ENCODE measurements at places on chromosomes 7 and 10.

DNA sequence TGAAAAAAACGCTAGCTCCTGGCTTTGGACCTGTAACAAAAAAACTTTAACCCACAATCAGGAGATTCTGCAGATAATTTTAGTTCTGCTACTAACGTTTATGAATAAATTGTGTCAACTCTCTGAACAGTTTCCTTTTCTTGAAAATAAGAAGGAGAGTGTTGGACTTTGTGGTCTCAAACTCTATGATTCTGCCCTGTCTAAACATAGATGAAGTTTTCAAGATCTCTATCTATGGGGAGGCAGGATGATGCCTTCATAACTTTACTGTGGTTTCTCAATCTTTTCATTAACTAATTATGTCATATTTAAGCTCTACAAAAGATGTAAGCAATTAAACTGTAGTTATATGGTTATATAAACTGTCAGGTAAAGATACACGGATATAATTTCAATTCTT lies 162.0 kb downstream of the REEP3 start:
- no peak for DNase-seq

DNA sequence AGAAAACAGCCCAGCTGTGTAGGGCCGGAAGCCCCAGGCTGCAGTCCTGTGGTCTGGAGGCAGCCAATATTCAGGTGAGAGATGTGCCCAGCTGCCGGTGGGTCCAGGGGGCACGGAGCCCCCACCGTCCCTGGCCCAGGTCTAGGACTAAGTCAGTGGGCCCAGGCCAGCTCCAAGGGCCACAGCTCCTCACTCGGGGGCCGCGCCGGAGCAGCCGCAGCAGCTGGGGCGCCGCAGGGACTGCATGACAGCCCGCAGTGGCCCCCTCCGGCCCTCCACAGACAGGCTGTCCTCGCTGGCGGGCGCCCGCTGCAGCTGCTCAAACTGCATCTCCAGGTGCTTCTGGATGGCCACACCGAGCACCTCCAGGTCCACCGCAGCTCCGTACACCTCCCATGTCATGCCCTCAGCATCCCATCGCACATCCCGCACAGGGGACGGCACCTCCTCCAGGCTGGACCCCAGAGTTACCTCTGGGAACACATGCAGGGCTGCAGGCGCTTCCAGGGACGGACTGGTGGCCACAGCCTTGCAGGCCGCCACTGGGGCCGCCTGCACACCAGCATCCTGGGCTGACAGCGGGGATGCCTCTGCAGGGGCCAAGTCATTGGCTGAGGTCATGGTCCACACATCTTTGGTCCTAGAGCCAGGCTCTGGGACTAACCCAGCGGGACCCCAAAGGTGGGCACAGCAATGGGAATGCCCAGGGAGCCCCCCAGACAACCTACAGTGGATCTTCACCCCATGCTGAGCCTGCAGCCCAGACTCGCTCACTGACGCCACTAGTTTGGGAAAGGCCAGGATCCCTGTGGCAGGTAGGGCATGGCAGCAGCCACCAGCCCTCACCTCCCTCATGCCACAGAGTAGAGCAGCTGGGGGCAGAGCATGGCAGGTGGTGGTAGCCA lies 7.0 kb downstream of the GPRIN2 start:
- DNase-seq = no peak

DNA sequence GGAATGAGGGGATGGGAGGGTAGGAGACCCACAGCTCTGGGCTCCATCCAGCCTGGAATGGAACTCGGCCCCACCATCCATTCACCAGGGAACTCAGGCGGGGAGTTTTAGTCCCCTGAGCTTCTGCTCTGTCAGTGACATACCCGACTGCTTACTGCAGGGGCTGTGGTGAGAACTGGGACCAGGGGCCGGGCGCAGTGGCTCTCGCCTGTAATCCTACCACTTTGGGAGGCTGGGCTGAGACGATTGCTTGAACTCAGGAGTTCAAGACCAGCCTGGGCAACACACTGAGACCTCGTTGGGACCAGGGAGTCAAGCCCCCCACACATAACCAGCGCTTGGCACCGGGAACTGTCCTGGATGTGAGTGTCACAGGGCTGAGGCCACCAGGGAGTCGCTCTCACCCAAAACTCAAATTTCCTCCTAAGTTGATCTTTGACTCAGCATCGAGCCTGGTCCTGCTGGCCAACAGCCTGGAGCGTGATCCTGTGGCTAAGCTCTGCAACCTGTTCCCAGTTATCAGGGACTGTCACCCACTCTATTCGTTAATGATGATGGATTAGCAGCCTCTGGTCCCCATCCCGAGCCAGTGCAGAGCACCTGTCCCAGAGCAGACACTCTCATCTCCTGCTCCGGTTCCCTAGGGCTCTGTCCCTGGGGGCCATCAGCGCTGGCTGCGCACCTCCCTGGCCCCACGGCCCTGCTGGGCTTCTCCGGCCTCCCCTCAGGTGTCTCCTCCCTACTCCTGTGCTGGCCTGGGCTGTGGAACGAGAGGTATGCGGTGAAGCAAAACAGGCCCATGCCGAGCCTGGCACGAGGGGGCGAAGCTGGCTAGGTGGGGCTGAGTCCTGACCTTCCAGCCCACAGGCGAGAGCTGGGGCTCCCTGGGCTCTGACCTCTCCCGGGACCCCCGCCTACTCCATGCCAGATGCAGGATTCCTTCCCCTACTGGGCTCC lies 902 bp upstream of the CLDN15 start:
- DNase-seq = no peak

DNA sequence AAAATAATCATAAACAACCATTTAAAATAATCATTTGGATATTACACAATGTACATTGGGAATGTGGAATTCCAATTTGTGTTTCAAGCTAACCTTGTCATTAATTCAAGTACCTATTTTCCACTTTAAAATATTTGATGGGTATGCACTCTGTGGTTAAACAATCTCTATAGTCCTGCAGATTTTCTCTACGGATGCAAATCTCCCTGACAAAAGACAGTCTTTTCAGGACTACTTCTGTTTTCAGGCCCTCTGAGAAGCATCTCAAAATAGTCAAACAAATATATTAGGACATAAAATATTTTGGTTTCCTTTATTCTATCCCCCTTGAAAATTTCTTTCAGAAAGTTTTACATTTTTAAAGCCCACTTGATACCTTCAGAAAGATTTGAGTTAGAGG lies 735.6 kb upstream of the MBL2 start:
- DNase-seq = no peak

DNA sequence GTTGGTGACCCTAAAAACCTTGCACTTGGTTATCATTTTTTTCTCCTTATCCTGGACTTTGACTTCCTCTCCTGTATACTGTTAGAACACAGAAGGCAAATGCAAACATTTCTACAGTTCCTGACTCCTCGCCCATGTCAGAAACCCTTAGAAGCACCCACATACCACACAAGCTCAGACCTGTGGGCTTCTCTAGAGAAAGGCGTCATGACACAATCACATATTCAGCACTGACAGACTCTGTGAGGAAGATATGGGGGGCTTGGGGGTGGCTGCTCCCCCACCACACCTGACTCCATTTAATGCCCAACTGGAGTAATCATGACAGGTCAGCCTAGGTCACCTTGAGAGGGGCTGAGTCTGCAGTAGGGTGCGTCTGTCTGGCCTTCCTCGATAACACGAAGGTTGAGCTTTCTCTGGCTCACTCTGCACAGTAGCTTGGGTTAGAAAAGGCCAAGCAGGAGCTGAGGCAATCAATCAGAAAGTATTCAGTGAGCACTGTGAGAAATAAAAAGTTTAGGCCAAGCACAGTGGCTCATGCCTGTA lies 50.9 kb downstream of the CCDC3 start:
- DNase-seq = no peak

- DNase-seq = no peak
Measured at GRCh38 chr7:2016761-2017480, 215.8 kb downstream of the MAD1L1 start.

DNA sequence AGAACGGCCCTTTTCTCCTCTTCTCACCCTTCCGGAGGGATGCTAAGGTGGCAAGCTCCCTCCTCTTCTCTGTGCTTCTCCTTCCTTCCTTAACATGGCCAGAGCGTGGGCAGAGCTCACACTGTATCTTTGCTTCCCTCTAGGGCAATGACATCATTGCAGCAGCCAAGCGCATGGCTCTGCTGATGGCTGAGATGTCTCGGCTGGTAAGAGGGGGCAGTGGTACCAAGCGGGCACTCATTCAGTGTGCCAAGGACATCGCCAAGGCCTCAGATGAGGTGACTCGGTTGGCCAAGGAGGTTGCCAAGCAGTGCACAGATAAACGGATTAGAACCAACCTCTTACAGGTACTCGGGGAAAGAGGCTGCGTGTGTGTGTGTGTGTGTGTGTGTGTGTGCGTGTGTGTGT lies 36.6 kb downstream of the AP3M1 start:
- DNase-seq = peak; percentile 45

GRCh38 chr7:47327698-47328391 lies 254.1 kb downstream of the TNS3 start:
- DNase-seq = no peak
